ENCODE measurements at places on chromosomes 11 and 22. TPM values are rescaled to one million over a fixed set of nuclear protein-coding genes. Genes with fewer than 3 reads are reported as not detected.

DNA sequence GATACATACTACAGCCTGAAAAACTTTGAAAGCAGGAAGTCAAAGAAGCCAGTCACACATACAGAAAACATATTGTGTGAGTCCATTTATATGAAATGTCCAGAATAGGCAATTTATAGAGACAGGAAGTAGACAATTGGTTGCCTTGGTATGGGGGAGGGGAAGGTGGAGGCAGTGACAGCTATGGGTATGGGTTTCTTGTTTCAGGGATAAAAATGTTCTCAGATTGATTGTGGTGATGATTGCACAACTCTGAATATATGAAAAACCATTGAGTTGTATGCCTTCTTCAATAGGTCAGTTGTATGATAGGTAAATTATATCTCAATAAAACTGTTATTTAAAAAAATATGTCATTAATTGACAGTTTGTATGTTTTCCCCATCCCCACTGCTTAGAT lies 137.6 kb downstream of the SNX19 start:
- H3K27me3 ChIP-seq: no peaks in the 10 kb centered on the region
- DNase-seq: no peak
- H3K27ac ChIP-seq: no peak overlapping the region

GRCh38 chr11:59756558-59756840 lies 1.3 kb downstream of the STX3 start:
- peak; percentile 72 for DNase-seq

- no peak overlapping the region for H3K27ac ChIP-seq
- H3K36me3 ChIP-seq: no peaks in the 10 kb centered on the region
- H3K4me3 ChIP-seq: no peak overlapping the region
- no peak for DNase-seq
- no peaks in the 10 kb centered on the region for H3K27me3 ChIP-seq
- no peaks in the 10 kb centered on the region for H3K4me1 ChIP-seq
These were observed 10.5 kb downstream of the ROBO4 start for GRCh38 chr11:124886978-124887666.

FAM180B gene
- polyA plus RNA-seq: not detected

DNA sequence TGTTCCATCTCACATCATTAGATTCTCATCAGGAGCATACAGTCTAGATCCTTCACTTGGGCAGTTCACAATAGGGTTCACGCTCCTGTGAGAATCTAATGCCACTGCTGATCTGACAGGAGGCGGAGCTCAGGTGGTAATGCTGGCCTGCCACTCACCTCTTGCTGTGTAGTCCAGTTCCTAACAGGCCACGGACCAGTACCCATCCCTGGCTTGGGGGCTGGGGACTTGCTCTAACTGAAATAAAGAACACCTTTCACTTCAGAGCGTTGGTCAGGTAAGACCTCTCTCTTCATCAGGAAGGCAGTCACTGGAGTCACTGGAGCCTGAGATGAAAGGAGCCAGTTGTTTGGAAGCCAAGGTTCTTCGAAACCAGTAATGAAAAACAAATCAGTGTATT lies 41.7 kb downstream of the PRMT3 start:
- H3K27me3 ChIP-seq: no peaks in the 10 kb centered on the region
- no peak overlapping the region for H3K27ac ChIP-seq
- H3K4me3 ChIP-seq: no peak overlapping the region
- no peak for DNase-seq
- H3K36me3 ChIP-seq: 0 out of 2 replicates have a peak, but pooled peaks cover 5% of the 10 kb centered on the region

- H3K4me1 ChIP-seq: 0 out of 2 replicates have a peak, but pooled peaks cover 4% of the 10 kb centered on the region
- no peaks in the 10 kb centered on the region for H3K36me3 ChIP-seq
- H3K27ac ChIP-seq: no peak overlapping the region
- H3K4me3 ChIP-seq: no peak overlapping the region
These were observed 7.1 kb downstream of the NLRX1 start for GRCh38 chr11:119175493-119176077.

GRCh38 chr11:124633355-124633754 lies 10.7 kb downstream of the TBRG1 start:
- no peak overlapping the region for H3K27ac ChIP-seq
- H3K27me3 ChIP-seq: no peaks in the 10 kb centered on the region
- no peak overlapping the region for H3K4me3 ChIP-seq

DNA sequence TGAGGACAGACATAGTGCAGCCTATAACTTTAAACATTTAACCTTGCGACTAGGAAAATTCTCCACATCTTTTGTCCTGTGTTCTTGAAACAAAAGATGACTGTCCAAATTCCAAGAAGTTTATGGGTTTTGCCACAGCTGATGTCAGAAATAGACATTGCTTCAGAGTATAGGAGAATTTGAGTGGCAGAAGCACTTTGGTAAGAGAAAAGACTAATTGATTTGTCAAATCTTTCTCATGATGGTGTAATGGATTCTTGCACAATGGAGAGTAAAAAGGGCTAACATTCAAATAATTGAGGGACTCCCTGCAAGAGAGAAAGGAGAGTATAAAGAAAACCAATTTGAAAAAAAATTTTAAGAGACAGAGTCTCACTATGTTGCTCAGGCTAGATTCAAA lies 25.3 kb downstream of the C11orf58 start:
- H3K4me3 ChIP-seq: no peak overlapping the region
- no peak overlapping the region for H3K27ac ChIP-seq
- H3K4me1 ChIP-seq: no peaks in the 10 kb centered on the region

DNA sequence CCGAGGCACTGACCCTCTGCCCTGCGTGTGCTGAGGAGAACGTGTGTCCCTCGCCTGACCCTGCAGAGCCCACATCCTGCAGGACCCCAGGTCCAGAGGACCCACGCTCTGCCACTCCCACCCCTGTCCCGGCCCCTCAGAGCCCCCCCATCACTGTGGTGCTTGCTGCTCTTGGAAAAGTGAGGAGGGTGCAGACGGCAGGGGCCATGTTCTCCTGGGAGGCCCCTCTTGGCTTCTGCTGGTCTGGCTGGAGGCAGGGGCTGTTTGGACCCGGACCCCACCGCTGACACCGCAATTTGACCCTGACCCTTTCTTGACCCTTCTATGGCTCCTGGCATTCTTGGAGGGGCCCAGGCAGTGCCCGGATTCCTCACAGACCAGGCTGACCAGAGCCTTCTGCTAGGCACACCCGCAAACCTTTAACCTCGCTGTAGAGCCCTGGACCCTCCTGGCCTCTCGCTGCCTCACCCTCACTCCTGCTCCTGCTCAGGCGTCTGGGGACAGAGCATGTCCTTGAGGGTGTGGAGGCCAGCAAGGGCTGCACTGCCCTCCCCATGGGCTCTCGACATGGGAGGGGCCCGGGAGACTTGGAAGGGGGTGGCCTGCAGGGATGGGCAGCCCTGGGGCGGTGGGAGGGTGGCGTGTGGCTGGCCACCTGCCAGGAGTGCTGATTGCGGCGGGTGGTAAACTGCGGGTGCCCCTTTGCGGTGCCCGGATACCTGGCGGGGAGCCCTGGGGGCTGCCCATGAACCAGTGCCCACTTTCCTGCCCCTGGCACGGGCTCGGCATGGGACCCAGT lies 37.0 kb upstream of the MUC5AC start:
- no peak overlapping the region for H3K4me3 ChIP-seq
- H3K27ac ChIP-seq: no peak overlapping the region
- no peak for DNase-seq

OR6X1 gene
- polyA plus RNA-seq: not detected

CCDC81 gene
- not detected for polyA plus RNA-seq

DNA sequence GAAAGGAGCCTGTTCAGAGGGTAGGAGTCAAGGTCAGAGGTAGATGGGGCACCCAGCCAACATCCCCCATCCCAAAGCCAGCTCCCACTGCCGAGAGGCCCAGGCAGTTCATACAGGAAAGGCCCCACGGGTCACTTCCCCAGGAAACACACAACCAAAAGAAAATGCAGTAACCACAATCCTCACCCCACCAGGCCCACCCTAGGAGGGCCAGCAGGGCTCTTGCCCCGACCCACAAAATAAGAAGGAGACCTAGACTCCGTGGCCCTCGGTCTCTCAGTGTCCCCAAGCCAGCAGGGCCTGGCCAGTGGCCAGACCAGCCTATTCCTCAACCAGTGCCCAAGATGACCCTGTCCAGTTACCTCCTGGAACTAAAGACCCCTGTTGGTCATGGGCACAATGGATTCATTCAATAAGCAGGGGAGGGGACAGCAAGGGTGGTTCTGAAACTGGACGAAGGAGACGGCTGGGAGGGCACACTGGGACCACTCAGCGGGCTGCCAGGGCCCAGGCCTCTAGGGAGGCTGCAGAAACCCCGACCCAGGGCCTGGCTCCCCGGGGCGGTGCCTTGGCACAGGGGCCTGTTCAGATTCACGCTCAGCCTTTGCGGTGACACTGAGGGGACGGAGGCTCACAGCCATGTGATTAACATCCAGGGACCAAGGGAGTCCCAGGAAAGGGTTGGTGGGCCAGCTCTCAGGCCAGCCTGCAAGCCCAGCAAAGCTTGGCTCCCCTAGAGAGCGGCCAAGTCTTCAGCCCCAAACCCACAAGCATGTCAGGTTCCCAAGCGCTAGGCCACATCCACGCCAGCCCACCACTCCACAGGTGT lies 5.5 kb downstream of the RAB3IL1 start:
- no peaks in the 10 kb centered on the region for H3K27me3 ChIP-seq
- no peak for DNase-seq
- no peak overlapping the region for H3K27ac ChIP-seq
- no peaks in the 10 kb centered on the region for H3K36me3 ChIP-seq
- no peak overlapping the region for H3K4me3 ChIP-seq

TRIM48 gene
- not detected for polyA plus RNA-seq

DNA sequence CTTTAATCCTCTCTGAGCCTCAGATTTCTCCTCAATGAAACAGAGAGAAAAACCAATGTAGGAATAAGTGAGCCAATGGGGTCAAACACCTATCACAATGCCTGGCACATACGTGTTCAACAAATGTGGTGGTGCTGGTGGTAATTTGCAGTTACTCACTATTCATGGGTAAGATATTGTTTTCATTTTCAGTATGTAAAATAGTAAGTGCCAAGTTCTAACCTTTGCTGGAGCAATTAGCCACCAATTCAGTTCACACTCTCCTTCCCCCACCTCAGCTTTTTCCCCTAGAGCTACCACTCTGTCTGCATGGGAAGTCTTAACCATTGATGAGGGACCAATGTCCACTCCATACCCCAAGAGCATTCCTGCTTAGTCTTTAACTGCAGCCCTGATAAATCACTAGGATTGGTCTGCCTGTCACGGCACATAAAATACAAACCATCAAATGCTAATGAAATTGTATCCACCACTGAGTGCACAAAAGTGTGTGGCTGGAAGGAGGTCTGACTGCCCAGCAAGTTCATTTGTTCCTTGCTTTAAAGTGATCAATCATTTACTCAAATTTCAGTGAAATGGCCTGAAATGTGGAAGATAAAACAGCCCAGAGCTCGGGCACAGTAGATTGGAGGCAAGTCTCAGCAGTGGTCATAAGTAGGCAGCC lies 187.4 kb upstream of the API5 start:
- H3K4me1 ChIP-seq: no peaks in the 10 kb centered on the region
- DNase-seq: no peak
- no peak overlapping the region for H3K4me3 ChIP-seq
- no peaks in the 10 kb centered on the region for H3K36me3 ChIP-seq

GRCh38 chr11:69357458-69358397 lies 63.8 kb downstream of the MYEOV start:
- no peak overlapping the region for H3K4me3 ChIP-seq
- no peak overlapping the region for H3K27ac ChIP-seq
- H3K36me3 ChIP-seq: no peaks in the 10 kb centered on the region

- no peak for DNase-seq
- peaks cover 48% of the 10 kb centered on the region for H3K4me1 ChIP-seq
- peak overlapping the region; percentile 79 for H3K27ac ChIP-seq
These were observed 100.9 kb downstream of the MRTFA start for GRCh38 chr22:40535642-40536041.

- peak overlapping the region; percentile 93 for H3K27ac ChIP-seq
- no peaks in the 10 kb centered on the region for H3K27me3 ChIP-seq
- H3K4me3 ChIP-seq: no peak overlapping the region
- DNase-seq: peak; percentile 70
These were observed 8.8 kb downstream of the CLMP start for GRCh38 chr11:123186286-123186685.

- peak overlapping the region; percentile 66 for H3K27ac ChIP-seq
- H3K4me3 ChIP-seq: peak overlapping the region; percentile 47
- H3K27me3 ChIP-seq: no peaks in the 10 kb centered on the region
- peaks cover 22% of the 10 kb centered on the region for H3K4me1 ChIP-seq
- no peaks in the 10 kb centered on the region for H3K36me3 ChIP-seq
These were observed 5.0 kb upstream of the SH3BP1 start for GRCh38 chr22:37634417-37634924.

BBOX1 gene
- 0.23 TPM for polyA plus RNA-seq

LDLRAD3 gene
- polyA plus RNA-seq: 7.7 TPM

DNA sequence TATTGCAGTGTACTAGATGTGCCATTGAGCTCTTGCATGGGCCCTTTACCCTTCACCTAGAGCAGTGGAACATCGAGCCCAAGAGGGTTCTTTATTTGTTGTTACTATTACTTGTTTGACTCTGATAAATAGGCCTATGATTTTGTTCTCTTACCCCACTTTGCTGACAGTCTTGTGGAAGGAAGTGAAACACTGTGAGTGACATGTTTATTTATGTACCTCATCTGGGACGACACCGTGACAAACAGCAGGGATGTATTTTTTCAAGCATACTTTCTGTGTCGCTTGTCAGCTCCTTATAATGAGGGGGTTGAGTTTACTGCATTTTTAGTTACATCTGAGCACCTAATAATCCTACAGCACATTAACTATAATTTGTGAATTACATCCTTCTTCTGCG lies 1010.3 kb upstream of the TENM4 start:
- no peaks in the 10 kb centered on the region for H3K36me3 ChIP-seq
- no peaks in the 10 kb centered on the region for H3K4me1 ChIP-seq
- H3K27ac ChIP-seq: no peak overlapping the region
- no peak for DNase-seq
- H3K4me3 ChIP-seq: no peak overlapping the region

DNA sequence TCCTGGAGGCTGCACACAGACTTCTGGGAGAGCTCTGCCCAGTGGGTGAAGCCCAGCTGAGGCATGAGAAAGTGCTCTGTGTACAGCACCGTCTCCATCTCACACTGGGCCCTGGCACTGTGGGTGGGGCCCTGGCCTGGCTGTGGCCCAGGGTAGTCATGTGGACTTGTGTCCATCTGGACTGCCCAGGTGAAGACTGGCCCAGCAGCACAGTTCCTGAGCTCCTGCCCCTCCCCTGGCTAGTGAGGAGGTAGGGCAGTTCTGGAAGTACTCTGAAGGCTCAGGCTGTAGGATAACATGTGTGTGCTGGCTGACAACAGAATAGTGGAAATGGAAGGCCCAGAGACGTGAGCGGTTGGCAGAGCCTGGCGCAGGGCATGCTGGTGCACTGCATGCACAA lies 35.4 kb downstream of the RSPH14 start:
- no peak overlapping the region for H3K4me3 ChIP-seq
- H3K27me3 ChIP-seq: no peaks in the 10 kb centered on the region
- H3K27ac ChIP-seq: no peak overlapping the region
- no peak for DNase-seq
- H3K4me1 ChIP-seq: no peaks in the 10 kb centered on the region
- H3K36me3 ChIP-seq: no peaks in the 10 kb centered on the region

OSBP2 gene
- polyA plus RNA-seq: 1.3 TPM

- peak; percentile 85 for DNase-seq
- peak overlapping the region; percentile 79 for H3K27ac ChIP-seq
- no peaks in the 10 kb centered on the region for H3K36me3 ChIP-seq
- H3K27me3 ChIP-seq: no peaks in the 10 kb centered on the region
- 0 out of 2 replicates have a peak overlapping the region, but pooled peaks have one; percentile 26 for H3K4me3 ChIP-seq
These were observed 10.4 kb upstream of the MRPL17 start for GRCh38 chr11:6693342-6694228.

Measured in GM23248 (cell line).